ENCODE measurements at places on chromosomes 4 and X.

- DNase-seq = no peak
Measured at GRCh38 chr4:142272452-142272851, 573.6 kb downstream of the INPP4B start.

GRCh38 chr4:82358847-82359246 is 14.9 kb downstream of the HNRNPD start:
- DNase-seq = no peak

DNA sequence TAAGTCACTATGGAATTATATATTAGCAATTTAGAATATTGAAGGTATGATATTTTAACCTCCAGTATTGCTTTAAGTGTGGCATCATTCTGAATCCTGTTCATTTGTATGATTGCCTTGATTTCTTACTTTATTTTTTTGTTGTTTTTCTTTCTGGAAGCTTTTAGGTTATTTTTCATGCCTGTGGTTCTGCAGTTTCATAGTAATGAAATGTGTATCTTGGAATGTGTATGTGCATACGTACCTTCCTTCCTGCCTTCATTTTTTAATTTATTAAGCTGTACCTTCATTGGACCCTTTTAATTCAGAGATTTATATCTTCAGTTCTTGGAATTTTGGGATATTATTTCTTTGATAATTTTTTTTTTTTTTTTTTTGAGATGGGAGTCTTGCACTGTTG is 22.1 kb downstream of the CPEB2 start:
- no peak for DNase-seq

GRCh38 chr4:7045553-7045952 is 2.4 kb downstream of the TADA2B start:
- no peak for DNase-seq

- DNase-seq = no peak
Measured at GRCh38 chr4:168293386-168293975, 25.1 kb downstream of the DDX60 start.

- DNase-seq = no peak
Measured at GRCh38 chr4:75779105-75779757, 54.9 kb downstream of the USO1 start.

- DNase-seq = no peak
Measured at GRCh38 chr4:74038425-74039314, at the start of gene CXCL3. CXCL3 (minus strand) TSS chr4:74038689; CDS start chr4:74038611, 78 bp downstream.

- no peak for DNase-seq
Measured at GRCh38 chrX:57285001-57285400, 1.5 kb upstream of the FAAH2 start.

DNA sequence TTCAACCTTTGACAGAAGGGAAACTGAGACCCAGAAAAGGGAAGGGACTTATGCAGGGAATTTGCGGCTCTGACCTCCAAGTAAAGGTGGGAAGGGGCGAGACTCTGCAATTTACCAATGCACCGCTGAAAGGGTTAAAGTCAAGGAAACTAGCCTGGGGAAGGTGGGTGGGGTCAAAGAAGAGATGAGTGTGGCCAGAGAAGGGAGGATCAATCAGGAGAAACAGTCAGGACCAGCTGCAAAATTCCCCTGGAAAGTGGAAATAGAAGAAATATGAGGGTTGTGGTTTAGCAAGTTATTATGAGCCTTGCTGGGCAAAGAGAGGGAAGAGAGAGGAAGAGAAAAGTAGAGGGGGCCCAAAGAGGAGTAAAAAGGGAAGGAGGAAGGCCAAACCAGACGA is 30.5 kb downstream of the STARD8 start:
- no peak for DNase-seq

DNA sequence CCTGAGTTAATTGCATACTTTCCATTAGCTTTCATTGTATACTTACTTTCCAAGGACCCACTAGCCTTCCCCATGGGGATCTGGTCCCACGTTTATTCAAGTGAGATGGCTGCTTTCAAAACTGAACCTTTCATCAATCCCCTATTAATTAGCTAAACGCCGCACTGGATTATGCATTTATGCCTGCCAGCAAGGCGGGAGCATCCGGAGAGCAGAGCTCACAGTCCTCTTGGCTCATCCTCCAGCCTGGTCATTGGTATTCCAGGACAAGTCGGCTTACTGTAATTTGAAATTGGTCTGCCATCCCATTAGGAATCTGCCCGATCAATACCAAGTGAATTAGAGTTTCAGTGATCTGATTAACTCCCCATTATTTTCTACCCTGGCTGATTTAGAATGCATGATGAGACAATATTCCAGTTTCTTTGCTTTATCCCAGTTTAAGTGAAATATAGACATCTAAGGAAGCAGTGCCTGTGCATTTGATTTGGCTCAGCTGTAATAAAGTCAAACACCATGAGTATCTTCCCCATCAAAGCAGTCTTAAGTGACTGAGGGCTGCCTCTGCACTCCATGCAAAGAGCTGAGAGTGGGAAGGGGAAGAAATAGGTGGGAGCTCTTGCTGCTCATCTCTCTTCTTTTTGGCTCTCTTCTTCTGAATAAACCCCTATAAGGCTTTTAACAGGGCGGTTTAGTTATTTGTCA is 411.4 kb downstream of the GPAT3 start:
- DNase-seq = no peak

- DNase-seq = no peak
Measured at GRCh38 chrX:42996861-42997260, 218.9 kb upstream of the PPP1R2C start.

DNA sequence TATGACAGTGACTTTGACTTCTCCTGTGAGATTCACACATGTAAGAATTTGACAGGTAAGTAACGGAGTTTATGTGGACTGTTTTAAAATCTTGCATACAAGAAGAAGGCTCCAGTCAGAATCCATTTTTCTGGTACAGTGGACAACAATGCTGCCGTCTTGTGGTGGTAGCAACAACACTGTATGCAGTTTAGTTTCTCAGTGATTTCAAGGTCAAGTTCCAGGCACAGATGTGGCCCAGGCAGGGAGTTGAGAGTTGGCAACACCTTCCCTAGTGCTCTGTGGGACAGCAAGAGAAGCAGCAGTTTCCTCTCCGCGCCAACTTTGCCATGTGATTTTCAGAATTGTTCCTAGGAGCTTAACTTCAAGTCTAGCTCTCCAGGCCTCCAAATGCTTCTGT is 56.0 kb upstream of the STPG2 start:
- DNase-seq = no peak

DNA sequence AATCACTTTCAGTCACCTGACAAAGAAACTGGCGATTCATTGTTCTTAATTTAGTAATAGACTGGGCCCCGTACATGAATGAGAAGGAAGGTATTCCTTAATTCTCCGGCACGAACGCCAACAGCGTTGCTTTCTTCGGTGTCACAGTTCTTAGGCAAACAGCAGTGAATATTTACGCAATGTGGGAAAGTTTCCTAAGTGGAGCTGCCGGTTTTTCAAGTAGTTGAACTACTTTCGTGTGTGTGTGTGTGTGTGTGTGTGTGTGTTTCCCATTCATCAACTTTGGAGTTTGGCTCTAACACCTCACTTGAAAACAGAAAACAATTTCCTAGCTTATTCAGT is 651 bp downstream of the NXT2 start:
- DNase-seq = no peak

- no peak for DNase-seq
Measured at GRCh38 chr4:145481942-145482208, 222 bp downstream of the SMAD1 start.

- DNase-seq = no peak
Measured at GRCh38 chrX:44884944-44885343, 12.0 kb downstream of the KDM6A start.

- DNase-seq = no peak
Measured at GRCh38 chr4:155009288-155009687, 199.1 kb upstream of the NPY2R start.

DNA sequence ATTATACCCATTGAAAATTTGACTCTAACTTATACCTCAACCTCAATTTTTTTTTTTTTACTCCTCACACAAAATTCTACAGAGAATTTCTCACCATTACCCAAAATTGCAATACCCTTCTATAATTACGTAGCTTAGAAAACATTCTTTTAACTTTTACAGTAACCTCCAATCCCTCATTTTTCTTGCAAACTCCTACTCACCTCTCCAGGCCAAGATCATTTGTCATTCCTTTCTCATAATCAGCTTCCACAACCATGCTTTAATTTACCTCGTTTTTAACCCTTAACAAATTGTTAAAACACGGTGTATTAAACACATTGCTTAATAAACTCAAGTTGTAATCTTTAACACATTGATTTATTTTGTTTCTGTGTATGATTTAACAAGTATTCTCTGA is 289.7 kb upstream of the TRAM1L1 start:
- DNase-seq = no peak

GRCh38 chr4:158065176-158065575 is 107.6 kb downstream of the GASK1B start:
- no peak for DNase-seq

- no peak for DNase-seq
Measured at GRCh38 chr4:174314770-174315169, 31.1 kb downstream of the CEP44 start.

DNA sequence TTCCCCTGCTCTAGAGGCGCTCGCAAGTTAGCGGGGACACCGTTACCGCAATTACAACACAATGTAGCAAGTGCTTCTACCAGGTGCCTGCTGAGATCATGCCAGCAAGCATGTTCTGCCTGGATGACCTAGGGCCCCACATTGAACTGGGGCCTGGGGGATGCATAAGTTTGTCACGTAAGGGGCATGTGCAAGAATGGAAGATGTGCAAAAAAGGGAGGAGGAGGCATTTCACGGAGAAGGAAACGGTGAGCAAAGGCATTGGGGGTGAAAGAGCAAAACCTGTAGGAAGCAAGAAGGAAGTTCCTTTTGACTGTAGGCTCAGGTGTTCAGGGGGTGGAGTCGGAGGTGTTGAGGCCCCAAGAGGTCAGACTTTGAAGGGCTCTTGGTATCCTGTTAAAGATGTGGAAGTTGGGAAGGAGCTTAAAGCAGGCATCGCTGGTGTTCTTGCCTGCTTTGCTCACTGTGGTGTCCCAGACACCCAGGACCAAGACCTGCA is 602 bp upstream of the SCARB2 start:
- DNase-seq = no peak

GRCh38 chr4:74181219-74181618 is 23.3 kb downstream of the MTHFD2L start:
- DNase-seq = no peak

DNA sequence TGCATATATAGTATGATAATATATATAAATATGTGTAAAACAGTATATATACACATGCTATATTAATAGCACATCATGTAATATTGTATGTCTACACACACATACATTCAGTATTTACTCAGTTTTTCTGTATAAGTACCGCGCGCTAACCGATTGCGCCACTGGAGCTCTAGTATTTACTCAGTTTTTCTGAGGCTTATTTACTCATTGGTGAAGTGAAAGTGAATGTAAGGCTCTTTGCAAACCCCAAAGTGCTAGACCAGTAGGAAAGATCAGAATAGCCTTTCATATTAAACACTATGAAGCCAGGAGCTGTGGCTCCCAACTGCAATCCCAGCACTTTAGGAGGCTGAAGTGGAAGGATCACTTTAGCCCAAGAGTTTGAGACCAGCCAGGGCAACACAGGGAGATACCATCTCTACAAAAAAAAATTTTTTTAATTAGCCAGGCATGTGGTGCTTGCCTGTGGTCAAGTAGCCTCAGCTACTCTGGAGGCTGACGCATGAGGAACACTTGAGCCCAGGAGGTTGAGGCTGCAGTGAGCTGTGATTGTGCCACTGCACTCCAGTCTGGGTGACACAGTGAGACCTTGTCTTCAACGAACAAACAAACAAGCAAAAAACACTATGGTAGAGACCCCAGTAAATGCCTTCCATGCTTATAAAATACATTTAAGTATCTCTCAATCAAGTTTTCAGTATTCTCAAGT is 125.8 kb downstream of the KIT start:
- DNase-seq = no peak

DNA sequence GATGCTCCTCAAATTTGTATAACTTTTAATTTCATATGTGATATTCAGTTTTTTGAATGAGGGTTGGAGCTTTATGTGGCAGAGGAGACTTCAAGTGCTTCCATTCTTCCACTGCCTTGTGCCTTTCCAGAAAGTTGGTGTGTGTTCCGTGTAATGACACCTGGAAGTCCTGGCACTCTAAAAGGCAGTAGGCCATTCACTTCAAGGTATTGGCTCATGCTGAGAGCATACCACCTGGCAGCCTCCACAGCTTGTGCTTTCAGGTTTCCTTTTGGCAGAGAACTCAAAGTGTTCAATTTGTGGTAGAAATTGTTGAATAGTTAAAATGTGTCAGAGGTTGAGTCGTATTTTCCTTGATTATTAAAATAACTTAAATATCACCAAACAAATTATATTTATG is 49.6 kb downstream of the GRIA2 start:
- no peak for DNase-seq

- no peak for DNase-seq
Measured at GRCh38 chrX:130869239-130869638, 33.8 kb downstream of the ENOX2 start.

GRCh38 chrX:2647627-2648026 is 43.5 kb upstream of the CD99 start:
- no peak for DNase-seq

DNA sequence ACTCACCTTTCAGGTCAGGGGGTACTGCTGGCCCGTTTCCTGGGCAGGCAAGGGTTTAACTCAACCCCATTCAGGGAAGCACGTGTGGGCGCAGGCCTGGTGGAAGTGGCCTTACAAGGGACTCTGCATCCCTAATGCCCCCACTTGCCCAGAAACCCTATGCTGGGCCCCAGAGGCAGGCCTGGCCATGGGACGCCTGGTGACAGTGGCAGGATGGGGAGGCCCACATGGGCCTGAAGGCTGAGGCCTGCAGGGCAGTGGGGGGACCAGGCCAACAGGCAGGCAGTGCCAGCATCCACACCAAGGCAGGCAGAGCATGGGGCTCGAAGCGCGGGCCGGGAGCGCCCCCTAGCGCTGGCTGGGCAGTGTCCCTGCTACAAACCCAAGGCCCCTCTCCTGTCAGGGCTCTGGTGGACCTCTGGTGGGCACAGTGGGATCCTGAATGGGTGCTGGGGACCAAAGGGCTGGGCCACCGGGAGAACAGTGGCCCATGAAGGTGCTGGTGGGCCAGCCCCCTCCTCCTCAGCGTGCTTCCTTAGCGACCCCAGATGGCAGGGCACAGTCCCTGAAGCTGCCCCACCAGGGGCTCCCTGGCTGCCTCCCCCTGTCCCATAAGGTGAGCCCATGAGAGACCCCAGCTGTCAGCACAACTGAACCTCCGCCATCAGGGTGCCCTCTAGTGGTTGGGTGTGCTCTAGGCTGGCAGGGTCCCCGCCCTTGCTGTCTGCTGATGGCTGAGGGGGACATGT is 16.8 kb downstream of the FGFR3 start:
- no peak for DNase-seq

- no peak for DNase-seq
Measured at GRCh38 chr4:53021754-53022512, 159.8 kb downstream of the RASL11B start.

DNA sequence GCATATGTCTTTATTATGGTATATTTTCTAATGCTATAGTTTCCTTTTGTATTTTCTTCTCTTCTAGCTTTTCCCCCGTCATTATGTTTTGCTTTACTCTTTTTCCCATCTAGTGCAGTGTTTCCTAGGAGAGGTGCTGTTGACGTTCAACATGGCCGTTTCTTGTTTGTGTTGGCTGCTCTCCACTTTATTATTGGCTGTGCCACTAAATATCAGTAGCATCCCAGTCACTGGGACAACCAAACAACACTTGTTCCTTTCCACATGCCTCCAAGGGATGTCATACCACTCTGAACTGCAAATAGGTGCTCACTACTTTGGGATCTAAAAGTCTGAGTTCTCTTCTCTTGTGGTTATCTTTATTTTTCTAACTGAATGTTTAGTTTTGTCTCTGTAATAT is 26.5 kb downstream of the GBA3 start:
- DNase-seq = no peak

Data from NCI-H1436 treated with DMSO at 0.1 percent for 48 hours (cell line).